ENCODE measurements at places on chromosomes 1 and 21.

GRCh38 chr1:71224741-71225377 lies 144.0 kb upstream of the ZRANB2 start:
- DNase-seq: no peak

DNA sequence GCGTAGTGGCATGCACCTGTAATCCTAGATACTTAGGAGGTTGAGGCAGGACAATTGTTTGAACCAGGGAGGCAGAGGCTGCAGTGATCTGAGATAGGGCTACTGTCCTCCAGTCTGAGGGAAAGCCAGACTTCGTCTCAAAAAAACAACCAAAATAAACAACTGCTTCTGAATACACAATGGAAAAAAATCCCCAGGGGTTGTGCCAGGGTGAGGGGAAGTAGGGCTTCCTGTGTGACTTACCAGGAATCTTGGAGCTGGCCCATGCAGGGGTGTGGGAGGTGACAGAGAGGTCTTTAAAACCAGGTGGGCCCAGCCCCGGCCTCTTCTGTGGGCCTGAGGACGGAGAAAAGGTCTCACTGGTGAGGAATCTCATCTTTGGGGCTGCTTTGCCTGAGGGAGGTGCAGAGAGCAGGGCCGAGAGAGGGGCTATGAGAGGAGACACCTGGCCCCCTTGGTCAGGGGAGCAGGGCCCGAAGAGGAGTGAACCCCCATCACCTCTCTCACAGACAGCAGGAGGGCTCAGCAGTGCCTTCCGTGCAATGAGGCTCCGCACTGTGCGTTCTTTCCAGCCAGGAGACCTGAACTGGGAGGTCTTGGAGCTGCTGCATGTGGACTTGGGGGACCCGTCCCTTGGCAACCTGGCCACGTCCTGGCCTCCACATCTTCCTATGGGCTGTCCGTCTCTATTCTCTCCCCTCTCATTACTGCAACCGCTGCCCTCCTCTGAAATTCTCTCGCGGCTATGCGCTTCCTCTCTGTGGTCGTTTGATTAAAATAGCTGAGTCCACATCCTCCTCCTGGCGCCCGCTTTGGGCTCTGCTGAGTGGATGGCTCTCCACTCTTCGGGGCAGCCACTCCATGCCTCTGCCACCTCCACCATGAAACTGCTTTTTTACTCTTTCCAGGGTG lies 10.7 kb downstream of the PLA2G5 start:
- peak; percentile 66 for DNase-seq

DNA sequence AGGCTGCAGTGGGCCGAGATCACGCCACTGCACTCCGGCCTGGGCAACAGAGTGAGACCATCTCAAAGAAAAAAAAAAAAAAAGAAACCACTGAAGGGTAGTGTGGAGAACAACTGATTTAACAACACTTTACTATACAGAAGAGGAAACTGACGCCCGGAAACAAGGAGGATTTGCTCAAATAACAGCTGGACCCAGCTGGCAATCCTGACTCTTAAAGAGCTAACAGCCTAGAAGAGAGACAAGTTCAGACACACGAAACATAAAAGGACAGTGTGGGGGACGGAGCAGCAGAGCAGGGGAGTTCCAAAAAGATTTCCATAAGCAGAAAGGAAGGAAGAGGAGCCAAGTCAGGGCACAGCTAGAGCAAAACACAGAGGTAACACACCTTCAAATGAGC lies 4.4 kb downstream of the ECHDC2 start:
- DNase-seq: peak; percentile 12

- DNase-seq: no peak
Measured at GRCh38 chr1:59699227-59699847, 115.4 kb upstream of the HOOK1 start.

- DNase-seq: peak; percentile 88
Measured at GRCh38 chr1:153532769-153533599, 2.8 kb downstream of the S100A6 start.

- no peak for DNase-seq
Measured at GRCh38 chr21:44914176-44914874, 6.4 kb downstream of the ITGB2 start.

DNA sequence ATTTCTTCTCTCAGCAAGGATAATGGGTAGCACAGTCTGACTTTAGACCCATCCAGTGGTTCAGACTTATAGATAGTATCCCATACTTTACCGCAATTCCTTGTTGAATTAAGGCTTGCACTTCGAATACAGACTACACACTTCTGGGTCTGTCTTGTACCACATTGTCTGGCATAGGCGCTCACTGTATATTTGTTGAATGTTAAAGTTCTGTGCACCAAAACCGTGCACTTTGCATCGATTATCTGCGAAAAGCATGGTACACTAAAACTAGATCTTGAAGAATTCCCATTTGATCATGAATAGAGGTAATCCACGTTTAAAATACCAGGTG lies 556 bp upstream of the RYR2 start:
- DNase-seq: no peak
